Ovary (tissue), 10 donors: ENCODE measurements at places on chromosomes 6 and 20. TPM values are rescaled to one million over a fixed set of nuclear protein-coding genes. Genes with fewer than 3 reads are reported as not detected.

ULBP2 gene
- total RNA-seq, result 0.23 TPM

HAO1 gene
- not detected for total RNA-seq

C6orf58 gene
- not detected for total RNA-seq

CYP21A2 gene
- 8.9 TPM for total RNA-seq

CAP2 gene
- 3.3 TPM for total RNA-seq

MEP1A gene
- total RNA-seq, result not detected

DNA sequence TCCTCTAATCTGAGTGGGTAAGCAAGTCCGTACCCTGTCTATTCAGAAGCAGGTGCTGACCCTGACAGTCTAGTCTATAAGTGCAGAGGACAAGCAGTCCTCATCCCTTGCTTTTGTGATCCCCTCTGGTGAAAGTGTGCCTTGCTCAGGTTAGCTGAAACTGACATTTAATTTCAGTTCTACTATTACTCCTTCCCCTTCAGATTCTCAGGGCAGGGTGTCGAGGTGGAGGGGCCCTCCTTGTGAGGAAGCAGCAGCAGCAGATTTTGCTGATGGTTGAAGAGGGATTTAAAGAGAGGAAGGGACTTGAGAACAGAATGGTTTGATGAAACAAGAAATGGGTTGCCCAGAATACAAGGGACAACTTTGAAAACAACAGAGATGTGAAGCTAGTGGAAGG lies 309.3 kb downstream of the CLIC5 start:
- no peak for DNase-seq
- H3K27me3 ChIP-seq, result no peaks in the 10 kb centered on the region
- H3K4me3 ChIP-seq, result no peak overlapping the region
- H3K36me3 ChIP-seq, result no peaks in the 10 kb centered on the region

DNA sequence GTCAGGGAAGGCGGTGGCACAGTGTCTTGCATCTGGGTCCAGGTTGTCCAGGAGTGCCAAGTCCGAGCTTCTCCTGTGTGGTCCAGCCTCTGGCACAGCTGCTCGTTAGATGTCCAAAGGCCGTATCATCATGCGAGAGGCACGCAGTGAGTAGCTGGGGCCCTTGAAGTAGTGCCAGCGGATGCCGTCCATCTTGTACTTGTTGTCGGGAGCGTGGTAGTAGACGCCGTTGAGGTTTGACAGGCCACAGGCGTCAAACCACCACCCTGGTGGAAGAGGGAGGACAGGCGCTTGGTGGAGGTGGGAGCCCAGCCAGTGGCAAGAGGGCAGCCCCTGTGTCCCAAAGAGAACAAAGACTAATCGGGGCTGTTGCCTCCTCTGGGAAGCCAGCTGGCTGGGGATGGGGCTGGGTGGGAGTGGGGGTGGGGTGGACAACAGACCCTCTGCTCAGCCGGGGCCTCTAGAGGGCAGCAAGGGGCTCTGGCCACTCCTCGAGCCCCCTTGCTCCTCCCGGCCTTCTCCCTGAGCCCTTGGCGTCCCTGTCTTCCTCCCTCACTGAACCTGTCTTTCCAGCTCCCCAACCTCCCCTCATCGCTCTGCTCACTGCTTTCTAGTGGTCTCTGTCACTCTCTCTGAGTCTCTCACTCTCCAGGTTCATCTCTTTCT lies 39.5 kb downstream of the FAM110A start:
- no peak for DNase-seq
- no peaks in the 10 kb centered on the region for H3K4me1 ChIP-seq
- H3K27ac ChIP-seq, result no peak overlapping the region
- no peaks in the 10 kb centered on the region for H3K27me3 ChIP-seq
- H3K36me3 ChIP-seq, result no peaks in the 10 kb centered on the region
- H3K4me3 ChIP-seq, result no peak overlapping the region

DNA sequence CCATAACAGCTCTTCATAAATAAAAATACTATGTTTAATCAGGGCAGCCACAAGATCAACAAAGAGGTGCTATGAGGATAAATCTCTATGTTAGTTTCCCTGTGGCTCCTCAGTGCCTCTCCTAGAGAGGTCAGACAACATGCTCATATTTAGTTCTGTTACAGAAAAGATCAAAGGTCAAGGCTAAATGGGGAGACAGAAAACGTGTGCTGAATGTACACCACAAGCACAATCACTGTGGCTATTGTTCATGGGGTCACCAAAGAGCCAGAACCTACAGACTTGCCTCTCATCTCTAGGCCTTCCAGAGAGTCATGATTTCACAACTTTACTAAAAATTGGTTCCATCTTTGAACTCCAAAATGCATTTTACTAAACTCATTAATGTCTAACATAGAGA lies 409.8 kb downstream of the HACE1 start:
- no peak for DNase-seq
- H3K36me3 ChIP-seq, result no peaks in the 10 kb centered on the region
- no peaks in the 10 kb centered on the region for H3K27me3 ChIP-seq
- H3K27ac ChIP-seq, result no peak overlapping the region
- H3K4me1 ChIP-seq, result peaks cover 2% of the 10 kb centered on the region
- H3K4me3 ChIP-seq, result no peak overlapping the region

- no peak for DNase-seq
- H3K27me3 ChIP-seq, result no peaks in the 10 kb centered on the region
- H3K4me1 ChIP-seq, result no peaks in the 10 kb centered on the region
- no peak overlapping the region for H3K27ac ChIP-seq
- no peak overlapping the region for H3K4me3 ChIP-seq
These were observed 859.7 kb downstream of the EPHA7 start for GRCh38 chr6:92559611-92560010.

GRCh38 chr6:107812234-107812769 lies 11.8 kb downstream of the SCML4 start:
- DNase-seq, result no peak
- H3K4me1 ChIP-seq, result peaks cover 3% of the 10 kb centered on the region
- no peaks in the 10 kb centered on the region for H3K36me3 ChIP-seq
- no peak overlapping the region for H3K27ac ChIP-seq
- H3K27me3 ChIP-seq, result no peaks in the 10 kb centered on the region

DNA sequence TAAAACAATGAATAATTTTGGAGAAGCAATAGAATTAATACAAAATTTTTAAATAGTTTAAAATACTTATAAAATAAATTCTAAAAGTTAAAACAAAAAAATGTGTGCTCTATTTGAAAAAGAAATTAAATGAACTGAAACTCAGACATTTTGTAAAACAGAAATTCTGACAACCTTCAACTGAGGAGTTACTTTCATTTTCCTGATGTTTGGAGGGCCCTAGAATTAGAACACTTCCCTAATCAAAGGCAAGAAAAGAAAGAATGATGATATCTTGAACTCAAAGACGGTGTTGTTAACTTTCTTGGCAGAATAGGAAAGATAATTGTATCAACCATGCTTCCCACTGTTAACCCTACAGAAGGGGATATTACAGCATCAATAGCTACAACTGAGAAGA lies 27.9 kb downstream of the SNX14 start:
- no peak overlapping the region for H3K4me3 ChIP-seq
- no peaks in the 10 kb centered on the region for H3K4me1 ChIP-seq
- DNase-seq, result no peak
- H3K27ac ChIP-seq, result no peak overlapping the region

DNA sequence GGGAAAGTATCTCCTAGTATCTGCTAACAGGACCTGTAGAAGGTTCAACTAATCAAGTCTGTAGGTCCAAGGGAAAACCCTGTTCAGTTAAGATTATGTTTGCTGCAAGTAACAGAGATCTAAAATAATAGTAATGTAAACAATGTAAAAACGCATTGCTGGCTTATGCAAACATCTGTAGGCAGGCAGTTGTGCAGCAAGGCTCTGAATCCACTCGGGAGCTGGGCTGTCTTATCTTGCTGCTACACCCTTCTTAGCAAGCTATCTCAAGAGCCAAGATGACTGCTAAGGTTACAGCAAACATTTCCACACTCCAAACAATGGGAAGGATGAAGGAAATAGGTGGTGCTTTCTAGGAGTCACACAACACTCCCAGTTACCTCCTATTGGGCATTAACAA lies 397.3 kb upstream of the NRSN1 start:
- H3K4me3 ChIP-seq, result no peak overlapping the region
- H3K36me3 ChIP-seq, result no peaks in the 10 kb centered on the region

- no peak for DNase-seq
- no peak overlapping the region for H3K4me3 ChIP-seq
- H3K4me1 ChIP-seq, result no peaks in the 10 kb centered on the region
- no peaks in the 10 kb centered on the region for H3K36me3 ChIP-seq
- H3K27ac ChIP-seq, result no peak overlapping the region
These were observed 9.2 kb upstream of the GHRH start for GRCh38 chr20:37270576-37271420.

- no peak overlapping the region for H3K4me3 ChIP-seq
- no peaks in the 10 kb centered on the region for H3K36me3 ChIP-seq
- no peaks in the 10 kb centered on the region for H3K4me1 ChIP-seq
- H3K27ac ChIP-seq, result no peak overlapping the region
These were observed 23.9 kb downstream of the CNR1 start for GRCh38 chr6:88142297-88142668.

GRCh38 chr20:62101078-62101477 lies 21.2 kb upstream of the LSM14B start:
- H3K36me3 ChIP-seq, result no peaks in the 10 kb centered on the region
- no peaks in the 10 kb centered on the region for H3K27me3 ChIP-seq
- no peak overlapping the region for H3K4me3 ChIP-seq
- H3K4me1 ChIP-seq, result no peaks in the 10 kb centered on the region

- H3K4me1 ChIP-seq, result no peaks in the 10 kb centered on the region
- no peaks in the 10 kb centered on the region for H3K36me3 ChIP-seq
- no peak for DNase-seq
- H3K27me3 ChIP-seq, result peaks cover 3% of the 10 kb centered on the region
- no peak overlapping the region for H3K27ac ChIP-seq
These were observed 63.4 kb downstream of the AHI1 start for GRCh38 chr6:135434095-135434494.

DNA sequence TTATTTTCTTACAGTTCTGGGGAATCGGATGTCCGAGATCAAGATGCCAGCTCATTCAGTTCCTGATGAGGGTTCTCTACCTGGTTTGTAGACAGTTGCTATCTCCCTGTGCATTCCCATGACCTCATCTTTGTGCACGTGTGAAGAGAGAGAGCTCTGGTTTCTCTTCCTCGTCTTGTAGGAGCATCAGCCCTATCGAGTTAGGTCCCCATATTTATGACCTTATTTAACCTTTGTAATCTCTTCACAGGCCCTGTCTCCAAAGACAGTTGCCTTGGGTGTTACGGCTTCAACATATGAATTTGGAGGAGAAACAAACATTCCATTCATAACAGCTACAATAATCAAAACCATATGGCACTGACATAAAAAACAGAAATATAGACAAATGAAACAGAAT lies 455.3 kb downstream of the HACE1 start:
- H3K4me1 ChIP-seq, result no peaks in the 10 kb centered on the region
- DNase-seq, result no peak
- H3K36me3 ChIP-seq, result no peaks in the 10 kb centered on the region
- H3K4me3 ChIP-seq, result no peak overlapping the region

DNA sequence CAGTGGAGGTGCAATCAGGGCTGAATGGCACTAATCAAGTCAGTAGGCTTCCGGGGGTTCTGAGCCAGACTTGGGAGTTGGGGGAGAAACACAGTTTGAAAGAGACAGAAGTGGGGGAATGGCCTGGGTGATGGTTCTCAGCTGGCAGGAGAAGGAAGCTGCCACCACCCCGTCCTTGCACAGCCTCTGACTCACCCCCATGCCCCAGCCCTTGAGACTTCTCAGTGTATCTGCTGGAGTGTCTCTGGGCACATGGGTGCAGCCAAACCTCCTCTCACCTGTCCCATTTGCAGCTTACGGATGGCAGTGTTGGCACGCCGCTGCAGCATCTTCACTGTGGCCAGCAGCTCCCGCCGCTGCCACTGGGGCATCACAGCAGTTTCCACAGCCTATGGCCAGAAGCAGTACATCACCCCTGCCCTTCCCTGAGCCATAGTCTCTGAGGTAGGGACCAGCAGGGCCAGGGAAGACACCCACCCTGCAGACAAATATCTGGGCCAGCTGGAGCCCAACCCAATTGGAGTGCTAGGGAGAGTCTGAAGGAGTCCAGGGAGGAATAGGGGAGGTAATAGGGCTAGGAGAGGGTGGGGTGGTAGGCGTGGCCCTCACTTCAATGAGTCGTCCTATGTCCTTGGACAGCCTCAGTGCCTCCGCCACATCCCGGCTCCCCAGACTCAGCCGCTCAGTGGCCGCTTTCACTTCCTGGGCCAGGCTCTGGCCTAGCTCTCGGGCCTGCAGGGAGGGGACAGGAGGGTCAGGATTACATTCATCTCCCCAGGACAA lies 11.2 kb downstream of the AARS2 start:
- no peaks in the 10 kb centered on the region for H3K4me1 ChIP-seq
- DNase-seq, result no peak
- H3K27ac ChIP-seq, result no peak overlapping the region
- no peaks in the 10 kb centered on the region for H3K27me3 ChIP-seq

GRCh38 chr6:43891072-43891870 lies 121.3 kb downstream of the VEGFA start:
- DNase-seq, result no peak
- no peaks in the 10 kb centered on the region for H3K4me1 ChIP-seq
- H3K4me3 ChIP-seq, result no peak overlapping the region
- H3K36me3 ChIP-seq, result no peaks in the 10 kb centered on the region

DNA sequence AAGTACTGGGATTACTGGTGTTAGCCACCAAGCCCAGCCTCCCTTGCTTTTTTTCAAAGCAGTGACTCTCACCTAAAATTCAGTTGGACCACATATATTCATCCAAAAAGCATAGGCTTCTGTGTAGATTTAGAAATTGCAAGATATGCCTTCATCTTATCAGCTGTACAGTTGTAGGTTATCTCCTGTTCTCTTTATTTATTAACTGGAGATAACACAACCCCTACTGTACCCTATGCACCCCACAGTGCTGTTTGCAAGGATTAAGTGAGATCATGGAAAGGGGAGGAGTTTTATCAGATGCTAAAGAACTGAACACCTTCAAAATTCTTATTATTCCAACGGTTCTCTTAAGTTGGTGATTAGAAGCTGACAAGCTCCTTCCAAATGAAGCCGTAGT lies 164.4 kb upstream of the JARID2 start:
- H3K27me3 ChIP-seq, result no peaks in the 10 kb centered on the region
- no peak for DNase-seq
- H3K4me3 ChIP-seq, result no peak overlapping the region
- no peaks in the 10 kb centered on the region for H3K4me1 ChIP-seq

DNA sequence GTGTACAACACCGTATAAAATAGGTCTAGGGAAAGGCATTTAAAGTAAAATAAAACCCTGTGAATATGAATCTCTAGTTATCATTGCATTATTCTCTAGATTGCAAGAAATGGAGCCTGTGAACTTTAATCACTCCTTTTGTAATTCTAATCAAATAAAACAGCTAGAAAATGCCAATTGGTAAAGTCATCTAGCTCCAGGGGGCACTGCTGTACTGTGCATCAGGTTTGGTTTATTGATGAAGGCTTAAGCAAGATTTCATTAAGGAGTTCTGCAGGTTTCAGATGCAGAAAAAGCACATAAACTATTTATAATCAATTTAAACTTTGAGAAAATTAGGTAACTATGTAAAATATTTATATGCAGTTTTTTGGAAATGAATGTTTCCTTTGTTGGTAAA lies 645.0 kb downstream of the PHF3 start:
- no peaks in the 10 kb centered on the region for H3K27me3 ChIP-seq
- DNase-seq, result no peak
- no peaks in the 10 kb centered on the region for H3K4me1 ChIP-seq
- no peaks in the 10 kb centered on the region for H3K36me3 ChIP-seq

- H3K4me1 ChIP-seq, result no peaks in the 10 kb centered on the region
- H3K27ac ChIP-seq, result no peak overlapping the region
- no peaks in the 10 kb centered on the region for H3K36me3 ChIP-seq
- no peak overlapping the region for H3K4me3 ChIP-seq
These were observed 22.5 kb downstream of the SHLD1 start for GRCh38 chr20:5772704-5773103.
